ENCODE measurements at places on chromosomes 11 and 22. TPM values are rescaled to one million over a fixed set of nuclear protein-coding genes. Genes with fewer than 3 reads are reported as not detected.
A peak's percentile ranks its signal among the peaks of the same experiment; 100 is the strongest.

DNA sequence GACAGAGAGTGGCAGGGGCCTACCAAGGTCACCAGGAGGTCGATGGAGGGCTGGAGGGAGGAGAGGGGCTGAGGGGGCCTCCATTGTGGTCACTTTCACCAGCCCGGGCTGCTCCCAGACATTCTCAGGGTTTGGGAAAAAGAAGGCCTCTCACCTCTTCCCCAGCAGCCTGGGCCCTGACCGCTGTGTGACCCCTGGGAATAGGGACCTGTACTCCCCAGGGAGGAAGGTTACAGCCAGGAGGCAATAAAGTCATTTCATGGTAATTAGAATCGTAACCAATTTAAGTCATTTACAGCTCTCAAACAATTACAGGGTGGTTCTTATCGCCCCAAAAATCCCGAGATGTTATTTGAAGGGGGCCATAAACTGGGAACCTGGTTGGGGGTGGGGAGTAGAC lies 37.8 kb downstream of the ISX start:
- no peak for DNase-seq

DNA sequence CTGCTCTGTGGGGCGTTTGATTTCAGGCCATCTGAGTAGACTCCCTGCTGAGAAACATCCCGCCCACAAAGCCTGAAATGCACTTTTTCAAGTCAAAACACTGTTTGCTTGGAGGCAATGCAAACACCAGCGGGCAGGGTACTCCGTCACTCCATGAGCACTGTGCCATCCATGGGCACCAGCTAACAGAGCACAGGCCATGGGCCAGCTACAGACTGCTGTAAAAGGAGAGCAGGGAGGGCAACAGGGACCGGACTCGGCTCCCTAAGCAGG lies 16.6 kb upstream of the EFCAB6 start:
- DNase-seq: no peak

GRCh38 chr11:5815534-5815933 lies 6.8 kb downstream of the OR52N2 start:
- DNase-seq: no peak

- DNase-seq: no peak
Measured at GRCh38 chr11:7444091-7444981, 41.0 kb upstream of the OLFML1 start.

- no peak for DNase-seq
Measured at GRCh38 chr11:72842653-72843330, 28.6 kb downstream of the ATG16L2 start.

GRCh38 chr11:80687941-80688340 lies 1247.1 kb upstream of the TENM4 start:
- DNase-seq: no peak

DNA sequence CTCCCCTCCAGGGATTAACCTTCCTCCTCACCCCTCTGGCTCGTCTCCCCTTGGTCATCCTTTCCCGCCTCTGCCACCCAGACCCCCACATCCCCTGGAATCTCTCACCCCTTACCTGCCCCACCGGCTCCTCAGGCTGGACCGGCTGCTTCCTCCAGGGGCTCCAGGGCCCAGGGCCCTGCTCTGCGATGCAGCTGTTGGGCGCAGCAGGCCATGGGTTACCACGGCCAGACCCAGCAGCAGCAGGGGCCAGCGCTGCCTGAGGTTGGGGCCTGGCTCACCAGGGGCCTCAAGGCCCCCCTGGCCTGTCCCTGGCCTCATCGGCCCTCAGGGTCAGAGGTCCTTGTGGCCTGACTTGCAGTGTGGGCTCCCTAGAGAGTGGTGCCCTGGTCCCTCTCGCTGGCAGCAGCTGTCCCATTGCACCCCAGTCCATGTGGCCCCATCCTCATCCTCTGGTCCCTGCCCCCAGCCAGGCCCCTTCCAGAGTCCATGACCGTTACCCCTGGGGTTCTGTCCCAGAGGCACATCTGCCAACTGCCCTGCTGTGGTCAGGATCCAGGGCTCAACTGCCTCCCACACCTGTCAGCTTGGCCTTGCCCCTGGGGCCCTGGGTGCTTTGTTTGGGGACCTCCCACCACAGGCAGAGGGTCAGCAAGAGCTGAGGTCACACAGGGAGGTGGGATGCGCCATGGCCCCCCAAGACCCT lies at the start of gene IGLL1:
TSS of gene IGLL1 (minus strand) at position 421 of the 706 bp plus-strand sequence. CDS start at position 321, 100 bp downstream.
- DNase-seq: no peak

DNA sequence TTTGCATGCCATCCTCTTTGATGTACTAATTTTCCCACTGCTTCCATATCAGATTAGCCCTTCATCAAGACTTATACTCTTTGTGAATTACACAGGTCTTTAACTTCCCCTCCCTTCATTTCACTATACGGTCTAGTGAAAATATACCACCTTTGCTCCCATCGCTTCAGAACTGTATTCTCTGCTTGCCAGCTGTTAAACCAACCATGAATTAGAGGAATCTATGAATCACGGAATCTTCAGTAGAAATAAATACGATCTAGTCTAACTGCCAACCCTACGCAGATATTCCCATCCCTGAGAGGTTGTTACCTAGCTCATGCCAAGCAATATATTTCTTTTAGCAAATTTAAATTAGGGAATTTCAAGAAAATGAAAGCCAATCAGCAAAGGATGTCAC lies 177.8 kb upstream of the MPPED2 start:
- no peak for DNase-seq

DNA sequence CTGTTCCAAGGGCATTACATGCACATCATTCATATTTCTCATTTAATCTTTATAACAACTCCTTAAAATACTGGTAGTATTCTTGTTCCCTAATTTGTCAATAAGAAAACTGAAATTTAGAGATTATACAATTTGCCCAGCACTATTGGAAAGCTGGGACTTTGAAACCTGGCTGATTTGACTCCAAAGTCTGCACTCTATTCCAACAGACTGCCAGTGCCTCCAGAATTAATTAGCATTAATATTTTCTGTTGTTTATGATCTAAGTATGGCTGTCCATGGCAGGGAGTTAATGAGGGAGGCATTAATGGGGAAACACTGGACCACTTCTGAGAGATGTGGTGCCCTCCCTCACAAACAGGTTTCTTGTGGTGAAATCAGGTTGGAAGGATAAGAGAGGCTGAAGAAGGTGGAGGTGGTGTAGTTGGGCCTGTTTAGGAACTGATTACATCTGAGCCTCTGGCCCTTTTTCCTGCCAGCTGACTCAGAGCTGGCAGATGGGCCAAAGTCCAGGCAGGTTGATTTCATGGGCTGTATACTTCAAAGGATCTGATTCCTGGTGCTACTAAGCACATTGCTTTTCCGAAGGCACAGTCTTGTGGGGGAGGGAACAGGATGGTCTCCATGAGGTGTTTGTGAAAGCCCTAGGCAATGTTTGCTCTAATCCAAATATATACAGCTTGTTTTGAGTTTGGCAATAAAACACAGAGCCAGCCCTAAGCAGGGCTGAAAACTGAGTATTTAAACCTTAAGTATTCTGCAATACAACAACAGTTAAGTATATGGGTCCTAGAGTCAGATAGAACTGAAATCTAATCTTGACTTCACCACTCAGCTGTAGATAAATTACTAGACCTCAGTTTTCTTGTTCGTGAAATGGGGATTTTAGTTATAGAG lies 21.0 kb upstream of the RAB30 start:
- peak; percentile 67 for DNase-seq

DNA sequence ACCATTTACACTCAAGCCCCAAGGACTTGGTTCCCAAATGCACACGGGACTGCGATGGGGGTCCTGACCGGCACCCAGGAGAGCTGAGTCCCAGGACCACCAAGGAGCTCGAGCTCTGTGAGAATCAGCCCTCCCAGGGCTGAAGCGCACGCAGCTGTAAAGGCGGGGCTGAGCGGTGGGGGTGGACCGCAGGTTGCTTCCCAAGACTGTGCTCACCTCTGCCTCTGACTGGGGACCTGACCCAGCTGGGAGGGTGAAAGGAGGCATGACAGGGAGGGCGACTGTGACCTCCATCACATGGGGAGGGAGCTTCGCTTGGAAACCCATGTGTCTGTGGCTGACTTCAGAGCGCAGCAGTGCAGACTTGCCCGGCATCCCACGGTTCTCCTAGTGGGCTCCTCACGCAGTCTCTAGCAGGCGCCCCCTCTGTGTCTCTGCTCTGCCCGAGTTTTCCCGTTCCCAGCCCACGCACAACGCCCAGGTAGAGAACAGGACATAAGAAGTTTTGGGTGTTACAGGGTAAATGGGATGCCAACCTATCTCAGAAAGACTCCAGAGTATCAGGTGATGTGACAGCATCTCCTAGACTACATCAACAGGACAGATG lies 15.4 kb upstream of the NAP1L4 start:
- no peak for DNase-seq

GRCh38 chr11:47797633-47798032 lies 30.5 kb upstream of the FNBP4 start:
- no peak for DNase-seq

- DNase-seq: no peak
Measured at GRCh38 chr11:8671651-8672062, 10.8 kb downstream of the TRIM66 start.

- DNase-seq: peak; percentile 48
Measured at GRCh38 chr22:17638182-17638431, 450 bp upstream of the BCL2L13 start.

- DNase-seq: no peak
Measured at GRCh38 chr22:47659467-47660223, 897.2 kb downstream of the TBC1D22A start.

DNA sequence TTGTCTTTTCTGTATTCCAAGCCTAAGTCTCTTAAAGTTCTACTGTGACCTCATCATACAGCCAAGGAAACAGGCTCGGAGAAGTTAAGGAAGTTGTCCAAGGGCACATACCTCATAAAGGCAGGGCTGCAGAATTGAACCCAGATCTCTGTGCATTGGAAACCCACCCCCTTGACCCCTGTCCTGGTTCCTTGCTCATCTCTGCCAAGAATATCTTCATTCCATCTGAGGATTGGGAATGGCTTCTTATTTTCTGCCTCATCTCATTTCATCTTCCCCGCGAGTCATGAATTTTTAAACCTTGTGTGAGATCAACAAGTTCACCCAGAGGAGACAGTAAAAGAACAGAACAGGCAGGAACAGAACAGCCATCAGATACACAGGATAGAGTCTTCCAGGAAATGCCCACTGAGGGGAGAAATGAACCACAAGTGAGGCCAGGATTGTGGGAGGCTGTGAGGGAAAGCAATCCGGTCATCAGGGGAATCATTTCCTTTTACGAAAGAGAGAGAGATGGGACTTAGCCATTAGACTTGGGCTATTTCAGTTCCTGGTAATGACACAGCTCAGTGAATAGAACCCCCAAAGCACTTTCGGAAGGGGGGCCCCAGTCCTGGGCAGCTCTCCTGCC lies 34.4 kb upstream of the LRRC10B start:
- DNase-seq: no peak

DNA sequence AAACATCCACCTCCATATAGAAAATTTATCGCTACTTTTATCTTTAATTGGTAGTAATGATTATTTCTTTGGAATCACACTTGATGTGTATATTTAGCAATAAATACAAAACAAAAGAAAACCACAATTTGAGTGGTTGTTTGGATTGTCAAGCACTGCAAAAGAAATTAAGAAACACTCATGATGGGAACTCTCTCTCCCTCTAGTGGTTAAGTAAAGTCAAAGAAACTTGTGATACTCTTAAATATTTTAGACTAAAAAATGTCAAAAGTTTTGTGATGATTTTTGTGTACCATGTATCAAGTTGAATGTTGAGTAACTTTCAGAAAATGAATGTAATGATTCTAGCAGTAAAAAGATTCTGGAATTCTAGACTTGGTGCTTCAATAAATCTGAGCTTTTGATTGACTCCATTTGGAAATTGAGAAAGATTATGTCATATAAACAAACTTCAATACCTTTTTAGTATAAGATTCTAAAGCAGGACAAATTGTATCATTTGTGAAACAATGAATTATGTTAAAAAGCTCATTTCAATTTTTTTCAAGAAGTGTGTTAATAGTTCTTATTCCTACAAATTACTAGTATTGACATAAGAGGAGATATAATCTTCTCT lies 20.8 kb downstream of the MUC15 start:
- DNase-seq: no peak

The P2RY6 gene
- total RNA-seq: 2.2 TPM

The FGF3 gene
- total RNA-seq: not detected

The KCNQ1OT1 gene
- 5.0 TPM for total RNA-seq

The MIAT gene
- total RNA-seq: 4.7 TPM

The C11orf42 gene
- not detected for total RNA-seq

The CBLIF gene
- not detected for total RNA-seq
